CD4-positive, alpha-beta T cell treated with Interleukin-15 for 4 hours (primary cell): ENCODE measurements at places on chromosomes 16 and 17.

- DNase-seq, result no peak
Observed at GRCh38 chr16:87581857-87582215, 20.5 kb upstream of the JPH3 start.

DNA sequence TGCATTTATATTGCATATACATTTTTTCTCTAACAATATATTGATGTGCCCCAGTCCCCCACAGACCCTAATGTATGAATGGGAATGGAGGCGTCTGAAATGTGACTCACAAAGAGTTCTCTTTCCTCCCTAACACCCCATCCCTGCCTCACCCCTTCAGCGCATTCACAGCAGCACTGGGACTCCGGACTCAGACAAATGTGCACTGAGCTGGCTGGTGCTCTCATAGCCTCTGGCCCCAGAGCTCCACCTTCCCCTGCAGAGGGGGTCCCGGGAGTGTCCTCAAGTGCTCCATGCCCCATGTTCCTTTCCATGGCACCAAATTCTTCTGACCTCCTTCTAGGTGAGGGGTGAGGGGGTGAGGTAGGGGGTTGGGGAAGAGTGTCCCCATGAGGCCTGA, 20.6 kb downstream of the NPTX1 start:
- no peak for DNase-seq

GRCh38 chr17:68176718-68177117, 71.1 kb upstream of the AMZ2 start:
- DNase-seq, result no peak

- no peak for DNase-seq
Observed at GRCh38 chr16:59045501-59045900, 311.4 kb upstream of the GOT2 start.

GRCh38 chr17:10089196-10089804, 109.1 kb downstream of the GAS7 start:
- no peak for DNase-seq

GRCh38 chr17:82003411-82004381, 19.0 kb downstream of the CENPX start:
- DNase-seq, result no peak
